A172 (cell line): ENCODE measurements at places on chromosomes 16 and 17. TPM values are rescaled to one million over a fixed set of nuclear protein-coding genes. Genes with fewer than 3 reads are reported as not detected.

GRCh38 chr16:30997725-30998711 lies 12.4 kb downstream of the STX1B start:
- DNase-seq, result peak; percentile 94

The RSKR gene
- 6.5 and 8.4 TPM in 2 replicates for total RNA-seq

The PCGF2 gene
- total RNA-seq, result 8.2 and 9.9 TPM in 2 replicates

- no peak for DNase-seq
These were observed 220.2 kb upstream of the TBX2 start for GRCh38 chr17:61179380-61179806.

DNA sequence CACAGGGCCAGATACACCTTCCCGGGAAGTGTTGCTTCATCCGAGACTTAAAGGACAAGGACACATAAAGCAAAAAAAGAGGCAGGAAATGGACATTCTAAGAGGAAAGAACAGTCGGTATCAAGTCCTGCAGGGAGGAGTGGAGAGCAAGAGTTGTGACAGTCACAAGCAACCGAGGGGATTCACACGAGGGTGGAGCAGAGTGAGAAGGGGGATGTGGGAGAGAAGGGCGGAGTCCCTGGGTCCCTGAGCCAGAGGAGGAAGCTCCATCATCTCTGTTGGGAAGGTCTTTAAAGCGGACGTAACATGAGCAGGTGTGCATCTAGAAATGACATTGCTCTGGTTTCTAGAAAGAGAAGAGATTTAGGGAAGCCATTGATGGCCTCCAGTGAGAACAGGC lies 47.1 kb downstream of the AIPL1 start:
- DNase-seq, result no peak

The INCA1 gene
- 0.88 and 1.5 TPM in 2 replicates for total RNA-seq

The NTN1 gene
- 4.8 and 4.9 TPM in 2 replicates for total RNA-seq

DNA sequence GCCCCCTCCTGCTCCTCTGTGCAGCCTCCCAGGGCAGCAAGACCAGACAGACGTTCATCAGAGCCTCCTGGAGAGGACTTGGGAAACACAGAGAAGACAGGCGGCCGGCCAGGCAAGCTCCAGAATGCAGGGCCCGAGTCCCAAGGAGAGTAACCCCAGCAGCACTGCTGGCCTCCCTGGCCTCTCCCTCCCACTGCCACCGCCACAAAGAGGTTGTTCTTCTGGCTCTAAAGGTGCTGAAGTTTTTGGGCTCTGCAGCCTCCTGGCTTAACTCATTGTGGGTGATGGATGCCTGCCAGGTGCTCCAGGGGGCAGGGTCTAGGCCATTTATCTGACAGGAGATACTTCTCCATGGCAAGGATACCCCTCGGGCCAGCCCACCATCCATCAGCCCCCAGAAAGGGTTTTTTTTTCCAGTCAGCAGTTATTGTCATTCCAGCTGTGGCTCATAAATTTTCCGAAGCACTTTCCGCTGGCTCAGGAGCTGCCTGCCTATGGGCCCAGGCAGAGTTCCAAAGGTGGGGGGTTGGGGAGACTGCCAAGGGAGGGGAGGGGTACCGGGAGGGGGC lies 32.0 kb upstream of the MRPS23 start:
- no peak for DNase-seq

DNA sequence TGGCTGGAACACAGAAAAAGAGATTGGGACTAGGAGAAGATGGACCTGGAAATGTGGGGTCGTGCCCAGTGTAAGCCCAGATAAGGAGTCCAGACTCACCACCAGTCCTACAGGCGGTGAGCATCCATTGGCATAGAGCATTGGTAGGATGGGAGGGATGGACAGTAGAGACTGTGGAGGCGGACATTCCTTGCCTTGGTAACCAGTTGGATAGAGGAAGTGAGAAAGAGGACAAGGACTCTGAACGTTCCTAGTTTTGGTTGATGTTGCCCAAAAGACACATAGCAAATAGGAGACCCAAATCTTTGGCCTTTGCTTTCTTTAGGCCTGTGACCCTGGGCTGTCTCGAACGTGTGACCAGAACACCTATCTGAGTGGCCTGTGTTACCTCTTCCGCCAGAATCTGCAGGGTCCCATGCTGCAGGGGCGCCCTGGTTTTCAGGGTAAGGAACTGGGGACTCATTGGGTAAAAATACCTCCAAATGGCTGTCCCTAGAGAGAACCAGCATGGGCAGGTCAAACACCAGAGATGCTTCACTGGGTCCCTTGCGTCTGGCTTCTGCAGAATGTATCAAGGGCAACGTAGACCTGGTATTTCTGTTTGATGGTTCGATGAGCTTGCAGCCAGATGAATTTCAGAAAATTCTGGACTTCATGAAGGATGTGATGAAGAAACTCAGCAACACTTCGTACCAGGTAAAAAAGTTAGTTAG lies 6.4 kb downstream of the ITGAL start:
- DNase-seq, result no peak

DNA sequence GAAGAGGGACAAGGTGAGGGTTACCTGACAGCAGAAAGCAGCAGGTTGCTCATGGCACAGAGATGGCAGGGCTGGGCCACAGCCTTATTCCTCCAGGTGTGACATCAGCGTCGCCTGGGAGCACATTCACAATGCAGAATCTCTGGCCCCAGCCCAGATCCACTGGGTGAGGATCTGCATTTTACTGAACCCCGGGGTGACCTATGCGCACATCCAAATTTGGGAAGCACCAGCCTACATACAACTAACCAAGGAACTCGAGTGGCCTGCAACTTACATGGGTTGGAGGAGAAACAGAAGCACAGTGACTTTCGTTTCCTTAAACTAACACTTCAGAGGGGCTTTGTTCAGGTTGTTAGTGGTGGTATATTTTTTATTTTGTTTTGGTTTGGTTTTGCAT lies 17.6 kb downstream of the CPPED1 start:
- DNase-seq, result no peak

The ETV4 gene
- total RNA-seq, result 13.4 and 14.4 TPM in 2 replicates

The TMEM92 gene
- total RNA-seq, result 5.2 and 6.6 TPM in 2 replicates

The WNT3 gene
- total RNA-seq, result 5.3 and 6.0 TPM in 2 replicates

The OR3A3 gene
- not detected in 2 replicates for total RNA-seq

DNA sequence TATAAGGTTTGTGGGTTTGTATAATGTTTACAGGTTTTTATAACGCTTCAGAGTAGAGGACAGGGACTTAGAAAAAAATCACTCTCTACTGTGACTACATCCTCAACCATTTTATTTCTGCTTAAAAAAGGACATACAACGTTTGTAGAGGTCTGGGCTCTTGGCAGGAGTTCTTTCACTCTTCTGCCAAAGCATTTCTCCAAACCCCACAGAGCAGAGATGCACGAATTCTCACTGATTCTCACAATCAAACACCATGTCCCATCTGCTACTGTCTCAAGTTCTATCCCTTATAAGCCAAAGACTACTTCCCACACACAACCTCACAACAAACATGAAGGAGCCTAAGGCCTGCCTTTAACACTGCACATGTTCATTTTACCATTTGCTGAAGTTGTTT lies 7.0 kb upstream of the ANKFY1 start:
- no peak for DNase-seq

The NLGN2 gene
- total RNA-seq, result 11.3 and 12.3 TPM in 2 replicates

The RASD1 gene
- not detected in 2 replicates for total RNA-seq

The BEAN1 gene
- 0.91 and 1.7 TPM in 2 replicates for total RNA-seq

The KRTAP4-9 gene
- total RNA-seq, result 0.22 TPM in 1 of 2 replicates, not detected in the other

DNA sequence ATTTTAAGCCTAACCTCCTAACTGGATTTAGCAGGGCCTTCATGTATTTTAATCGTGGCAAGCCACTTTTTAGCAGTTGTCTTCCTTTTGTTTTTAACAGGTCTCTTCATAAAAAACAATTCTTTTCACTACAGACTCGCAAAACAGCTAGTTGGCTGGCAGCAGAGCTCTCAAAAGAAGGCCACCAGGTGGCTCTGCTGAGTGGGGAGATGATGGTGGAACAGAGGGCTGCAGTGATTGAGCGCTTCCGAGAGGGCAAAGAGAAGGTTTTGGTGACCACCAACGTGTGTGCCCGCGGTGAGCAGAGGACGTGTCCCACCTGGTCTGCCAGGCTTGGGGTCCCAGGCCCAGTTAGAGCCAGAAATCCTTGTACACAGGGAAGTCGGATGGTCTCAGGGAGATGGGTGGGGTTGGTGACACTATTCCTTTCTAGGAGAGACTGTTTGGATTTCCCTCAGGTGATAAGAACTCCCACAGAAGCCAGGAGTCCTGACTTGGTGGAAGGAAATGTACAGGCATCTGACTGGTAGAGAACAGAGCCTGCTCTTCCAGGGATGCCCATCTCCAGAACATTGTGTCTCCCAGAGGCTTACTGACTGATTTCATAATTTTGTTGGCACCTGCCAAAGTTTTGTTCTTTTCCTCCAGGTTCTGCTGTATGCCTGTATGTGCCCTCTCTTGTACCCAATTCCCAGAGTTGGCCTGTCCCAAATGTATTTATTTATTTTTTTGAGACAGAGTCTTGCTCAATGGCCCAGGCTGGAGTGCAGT lies 14.9 kb upstream of the DDX19A start:
- no peak for DNase-seq

GRCh38 chr16:31179219-31179746 lies 656 bp upstream of the FUS start:
- DNase-seq, result no peak

GRCh38 chr17:66494023-66494803 lies 191.8 kb downstream of the PRKCA start:
- DNase-seq, result peak; percentile 93

The GALK1 gene
- total RNA-seq, result 72.7 and 87.5 TPM in 2 replicates

DNA sequence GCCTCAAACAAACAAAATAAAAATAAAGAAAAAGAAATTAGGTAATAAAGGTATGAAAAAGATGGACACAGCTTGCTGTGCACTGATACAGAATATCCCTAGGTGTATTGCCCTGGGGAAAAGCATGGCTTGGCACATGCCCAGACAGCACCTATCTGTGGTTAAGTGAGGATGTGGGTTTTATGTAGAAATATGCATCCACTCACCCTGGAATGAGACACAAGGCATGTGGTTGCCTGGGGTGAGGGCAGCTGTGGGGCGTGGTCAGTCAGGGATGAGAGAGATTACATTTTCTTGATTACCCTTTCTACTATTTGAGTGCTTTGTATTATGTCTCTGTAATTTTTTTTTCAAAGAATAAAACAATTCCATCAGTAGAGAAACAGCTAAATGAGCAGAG lies 6.9 kb downstream of the PLLP start:
- DNase-seq, result peak; percentile 96

DNA sequence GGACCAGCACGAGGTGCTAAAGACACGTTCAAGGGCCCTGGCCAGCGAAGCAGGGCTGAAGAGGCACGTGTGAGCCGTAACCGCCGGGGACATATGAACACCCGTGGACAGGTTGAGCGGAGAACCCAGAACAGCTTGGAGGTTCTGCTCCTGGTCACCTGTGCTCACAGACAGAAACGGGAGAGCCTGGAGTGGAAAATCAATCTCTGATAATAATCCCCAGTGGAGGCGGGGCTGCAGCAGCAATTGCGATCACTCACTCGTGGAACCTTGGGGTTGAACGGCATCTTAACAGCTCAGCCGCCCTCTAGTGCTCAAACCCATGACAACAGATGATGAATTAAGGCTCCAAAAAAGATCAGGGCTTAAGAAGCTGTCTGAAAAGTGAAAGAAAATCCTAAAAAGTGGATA lies 25.6 kb downstream of the WIPI1 start:
- peak; percentile 10 for DNase-seq

GRCh38 chr17:8073627-8074484 lies 13.7 kb downstream of the ALOX12B start:
- peak; percentile 64 for DNase-seq

DNA sequence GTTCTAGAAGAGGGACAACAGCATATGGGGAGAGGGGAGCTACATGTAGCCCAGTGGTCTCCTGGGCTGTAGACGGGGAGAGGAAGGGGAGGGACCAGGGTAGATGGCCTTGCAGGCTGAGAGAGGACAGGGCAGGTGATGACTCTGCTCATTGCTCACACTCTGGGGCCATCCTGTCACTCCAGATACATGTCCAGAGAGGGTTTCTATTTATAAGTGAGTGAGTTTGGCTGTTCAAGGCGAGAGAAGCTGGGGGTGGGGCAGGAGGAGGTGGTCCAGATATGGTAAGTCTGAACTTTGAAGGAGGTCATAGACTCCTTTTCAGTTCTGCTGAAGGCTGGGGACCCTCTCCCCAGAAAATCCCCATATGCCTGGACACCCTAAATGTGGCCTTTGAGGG lies 22.2 kb downstream of the CACNA1G start:
- DNase-seq, result no peak

The ZNF423 gene
- total RNA-seq, result not detected in 2 replicates

- DNase-seq, result no peak
These were observed 112.7 kb downstream of the VPS53 start for GRCh38 chr17:601926-602303.

GRCh38 chr16:10376229-10376628 lies 9.6 kb upstream of the ATF7IP2 start:
- no peak for DNase-seq

DNA sequence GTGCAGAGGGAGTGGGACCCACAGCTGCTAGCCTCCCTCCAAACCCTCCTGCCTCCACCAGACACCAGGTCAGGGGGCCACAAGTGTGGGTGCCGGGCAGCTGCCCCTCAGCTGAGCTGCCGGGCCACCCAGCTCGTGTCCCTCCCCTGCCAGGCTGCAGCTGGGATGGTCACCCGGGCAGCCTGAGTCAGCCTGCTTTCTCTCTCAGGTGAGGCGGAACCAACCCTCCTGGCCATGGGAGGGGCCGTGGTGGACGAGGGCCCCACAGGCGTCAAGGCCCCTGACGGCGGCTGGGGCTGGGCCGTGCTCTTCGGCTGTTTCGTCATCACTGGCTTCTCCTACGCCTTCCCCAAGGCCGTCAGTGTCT lies 6.9 kb downstream of the SLC16A3 start:
- no peak for DNase-seq

- peak; percentile 98 for DNase-seq
These were observed 346.9 kb downstream of the FOXL1 start for GRCh38 chr16:86925067-86925791.

The ALOXE3 gene
- total RNA-seq, result 0.05 TPM in 1 of 2 replicates, not detected in the other

DNA sequence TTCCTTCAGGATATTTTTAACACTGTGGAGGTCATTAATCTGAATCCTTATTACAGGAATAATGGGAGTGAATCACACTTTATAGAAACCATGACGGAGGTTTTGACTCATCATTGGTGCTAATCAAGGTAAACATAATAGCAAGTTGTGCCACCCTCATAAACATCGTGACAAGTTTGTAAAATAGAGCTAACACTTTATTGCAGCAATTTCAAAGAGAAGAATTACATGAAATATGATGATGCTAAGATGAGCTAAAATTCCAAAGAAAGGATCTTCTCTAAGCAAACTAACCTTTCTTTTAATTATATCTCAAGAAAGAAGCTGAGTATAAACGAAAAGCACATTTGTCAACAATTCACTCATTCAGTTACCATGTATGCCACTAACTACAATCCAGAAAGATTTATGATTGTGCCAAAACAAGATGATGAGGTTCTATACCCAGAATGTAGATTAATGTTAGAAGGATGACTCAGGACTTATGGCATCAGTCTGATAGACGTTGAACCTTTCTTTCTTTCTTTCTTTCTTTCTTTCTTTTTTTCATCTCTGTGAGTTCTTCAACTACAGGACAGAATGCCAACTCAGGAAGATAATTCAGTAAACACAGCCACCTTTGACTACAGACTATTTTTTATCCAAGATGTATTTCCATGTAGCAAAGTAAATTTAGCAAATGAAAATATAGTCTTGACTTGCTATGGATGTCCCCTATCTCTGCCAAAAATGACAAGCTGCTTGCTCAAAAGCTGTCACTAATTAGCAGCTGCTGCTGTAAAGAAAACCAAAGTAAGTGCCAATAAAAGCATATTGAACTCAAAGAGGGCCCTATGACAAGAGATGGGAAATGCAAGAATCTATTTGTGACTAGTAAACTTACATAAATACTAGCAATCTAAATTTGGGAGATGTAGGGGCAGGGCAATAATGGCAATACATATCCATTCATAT lies 23.3 kb downstream of the STAT5B start:
- peak; percentile 66 for DNase-seq

GRCh38 chr17:50818261-50818660 lies 17.1 kb upstream of the WFIKKN2 start:
- no peak for DNase-seq
